Activated T-helper 1 cell treated with Interleukin-2 at 50 U/mL for 16 hours (primary cell): ENCODE measurements at places on chromosomes 16 and 17.

DNA sequence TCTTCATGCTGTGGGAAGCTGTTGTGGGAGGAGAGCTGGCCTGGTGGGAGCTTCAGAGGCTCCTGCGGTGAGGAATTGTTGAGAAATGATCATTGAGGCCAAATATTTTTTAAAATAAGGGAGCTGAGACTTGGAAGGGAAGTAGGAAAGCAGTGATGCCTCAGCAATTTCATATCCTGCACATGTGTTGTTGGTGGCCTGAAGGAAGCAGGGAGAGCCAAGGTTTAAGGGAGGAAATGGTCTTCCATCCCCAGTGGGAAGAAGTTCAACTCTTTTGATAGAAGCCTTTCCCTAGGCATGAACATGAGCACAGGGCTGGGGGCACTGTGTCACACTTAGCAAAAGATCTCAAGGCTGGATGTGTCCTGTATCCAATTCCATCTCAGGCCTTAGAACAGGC, at the start of gene CCL14:
Gene CCL14, minus strand, starts transcription at position 87 of the 400 bp plus-strand sequence. Its CDS starts 80 bp downstream, at position 7.
- DNase-seq: no peak

- DNase-seq: no peak
Measured at GRCh38 chr16:80259290-80259805, 281.4 kb upstream of the DYNLRB2 start.

- no peak for DNase-seq
Measured at GRCh38 chr16:11088074-11088730, 143.8 kb downstream of the CLEC16A start.

DNA sequence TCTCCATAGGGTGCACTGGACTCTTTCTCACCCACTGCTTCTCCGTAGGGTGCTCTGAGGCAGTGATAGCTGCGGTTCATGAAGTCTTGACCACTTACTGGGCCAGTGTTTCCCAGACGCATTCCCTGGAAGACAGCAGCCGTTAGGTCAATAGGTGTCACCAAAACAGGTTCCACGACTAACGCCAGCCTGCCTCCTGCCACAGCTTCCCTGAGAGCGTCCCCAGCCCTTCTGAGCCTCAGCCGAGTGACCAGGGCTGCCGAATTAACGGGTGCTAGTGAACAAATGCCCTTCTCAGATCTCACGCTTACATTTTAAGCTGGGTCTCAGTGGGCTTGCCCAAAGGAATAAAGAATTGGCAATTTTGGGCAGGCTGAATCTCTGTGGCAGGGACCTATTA, 188.7 kb upstream of the TNRC6C start:
- no peak for DNase-seq

GRCh38 chr17:35160354-35161201, 13.0 kb downstream of the UNC45B start:
- no peak for DNase-seq

GRCh38 chr16:84607694-84608093, 10.2 kb downstream of the COTL1 start:
- DNase-seq: no peak

GRCh38 chr16:79429381-79430190, 171.0 kb downstream of the MAF start:
- DNase-seq: no peak

DNA sequence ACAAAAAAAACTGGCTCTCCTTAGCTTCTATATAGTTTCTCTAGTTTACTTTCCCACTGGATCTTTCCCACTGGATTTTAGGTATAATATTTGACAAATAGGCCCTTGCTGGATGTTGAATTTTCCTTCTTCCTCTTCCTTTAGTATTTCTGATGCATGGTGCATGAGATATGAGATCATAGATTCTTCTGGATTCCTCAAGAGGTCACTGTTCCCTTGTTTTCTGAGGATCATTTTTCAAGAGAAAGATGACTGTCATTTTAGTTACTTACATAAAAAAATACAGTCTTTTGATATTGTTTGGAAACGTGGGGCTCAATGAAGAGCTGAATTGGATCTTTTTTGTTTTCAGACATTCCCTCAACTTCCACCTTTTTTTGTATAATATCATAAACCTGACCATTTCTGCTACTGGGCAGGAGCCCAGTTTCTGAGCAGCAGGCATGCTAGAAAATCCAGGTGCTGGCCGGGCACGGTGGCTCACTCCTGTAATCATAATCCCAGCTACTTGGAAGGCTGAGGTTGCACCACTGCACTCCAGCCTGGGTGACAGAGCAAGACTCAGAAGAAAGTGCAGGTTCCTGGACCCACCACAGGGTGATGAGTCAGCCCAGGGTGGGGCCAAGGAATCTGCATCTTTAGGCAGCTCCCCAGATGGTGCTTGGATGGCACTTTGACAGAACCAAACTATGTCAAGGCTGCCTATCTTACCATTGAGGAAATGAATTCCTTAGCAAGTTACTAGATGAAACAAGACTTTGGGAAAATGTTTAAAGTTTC, 70.3 kb downstream of the SDR42E1 start:
- DNase-seq: no peak

GRCh38 chr17:66435182-66435581, 132.8 kb downstream of the PRKCA start:
- DNase-seq: no peak

DNA sequence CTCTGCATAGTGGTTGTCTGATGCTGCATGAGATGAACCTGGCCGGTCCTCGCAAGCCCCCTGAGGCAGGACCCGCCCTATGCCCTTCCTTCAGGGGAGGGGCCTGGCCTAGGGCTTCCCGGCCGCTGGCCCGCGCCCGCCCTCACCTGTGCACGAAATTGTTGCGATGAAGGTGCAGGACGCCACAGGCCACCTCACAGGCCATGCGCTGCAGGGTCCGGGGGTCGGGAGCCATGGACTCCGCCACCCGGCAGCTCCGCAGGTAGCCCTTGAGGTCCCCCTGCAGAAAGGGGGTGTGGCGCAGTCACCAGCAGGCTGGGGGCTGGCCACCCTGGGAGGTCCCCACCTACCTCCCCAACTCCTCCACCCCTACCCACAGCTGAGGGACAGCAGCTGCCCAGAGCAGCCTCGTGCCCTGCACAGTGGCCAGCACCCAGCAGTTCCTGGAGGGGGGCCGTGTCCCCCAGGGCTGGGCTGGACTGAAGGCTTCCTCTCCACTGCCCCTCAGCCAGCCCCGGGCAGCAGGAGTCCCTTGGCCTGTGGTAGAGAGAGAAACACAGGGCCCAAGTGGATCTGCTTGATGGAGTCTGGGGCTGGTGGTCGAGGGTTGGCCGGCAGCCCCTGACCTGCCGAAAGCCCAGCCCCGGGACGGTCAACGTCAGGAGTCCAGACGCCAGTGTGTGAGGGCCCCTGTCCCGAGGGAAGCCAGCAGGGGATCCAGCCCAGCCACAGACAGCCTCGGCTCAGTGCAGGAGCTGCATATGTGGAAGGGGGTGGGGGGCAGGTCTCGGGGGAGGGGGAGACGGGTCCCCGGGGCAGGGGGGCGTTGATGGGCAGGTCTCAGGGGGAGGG, 38.8 kb upstream of the PVALEF start:
- DNase-seq: no peak

GRCh38 chr16:23392223-23392600, 60.8 kb downstream of the COG7 start:
- no peak for DNase-seq

- DNase-seq: no peak
Measured at GRCh38 chr16:79672524-79672923, 72.0 kb upstream of the MAF start.

DNA sequence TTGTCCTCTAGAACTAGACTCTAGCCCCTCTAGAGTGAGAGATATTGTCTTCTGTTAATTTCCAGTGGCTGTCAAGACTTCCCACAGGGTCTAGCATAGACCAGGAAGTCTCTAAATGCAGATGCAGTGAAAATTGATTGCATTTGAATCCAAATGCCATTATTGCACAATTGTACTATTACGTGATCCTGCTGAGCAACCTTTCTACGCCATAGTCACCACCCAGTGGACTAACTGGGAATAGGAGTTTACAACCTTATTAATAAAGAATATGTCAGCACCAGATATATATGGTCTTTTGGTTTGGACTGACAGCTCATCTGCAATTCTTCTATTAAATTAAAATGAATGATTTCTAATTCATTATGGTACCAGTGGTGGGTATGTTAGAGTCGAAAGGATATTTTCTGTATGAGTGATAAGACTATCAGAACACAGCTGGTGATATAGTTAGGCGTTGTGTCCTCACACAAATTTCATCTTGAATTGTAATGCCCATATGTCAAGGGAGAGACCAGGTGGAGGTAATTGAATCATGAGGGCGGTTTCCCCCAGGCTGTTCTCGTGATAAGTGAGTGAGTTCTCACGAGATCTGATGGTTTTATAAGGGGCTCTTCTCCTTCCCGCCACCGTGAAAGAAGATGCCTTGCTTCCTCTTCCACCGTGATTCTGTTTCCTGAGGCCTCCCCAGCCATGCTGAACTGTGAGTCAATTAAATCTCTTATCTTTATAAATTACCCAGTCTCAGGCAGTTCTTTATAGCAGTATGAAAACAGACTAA, 138.9 kb upstream of the CA10 start:
- DNase-seq: no peak

DNA sequence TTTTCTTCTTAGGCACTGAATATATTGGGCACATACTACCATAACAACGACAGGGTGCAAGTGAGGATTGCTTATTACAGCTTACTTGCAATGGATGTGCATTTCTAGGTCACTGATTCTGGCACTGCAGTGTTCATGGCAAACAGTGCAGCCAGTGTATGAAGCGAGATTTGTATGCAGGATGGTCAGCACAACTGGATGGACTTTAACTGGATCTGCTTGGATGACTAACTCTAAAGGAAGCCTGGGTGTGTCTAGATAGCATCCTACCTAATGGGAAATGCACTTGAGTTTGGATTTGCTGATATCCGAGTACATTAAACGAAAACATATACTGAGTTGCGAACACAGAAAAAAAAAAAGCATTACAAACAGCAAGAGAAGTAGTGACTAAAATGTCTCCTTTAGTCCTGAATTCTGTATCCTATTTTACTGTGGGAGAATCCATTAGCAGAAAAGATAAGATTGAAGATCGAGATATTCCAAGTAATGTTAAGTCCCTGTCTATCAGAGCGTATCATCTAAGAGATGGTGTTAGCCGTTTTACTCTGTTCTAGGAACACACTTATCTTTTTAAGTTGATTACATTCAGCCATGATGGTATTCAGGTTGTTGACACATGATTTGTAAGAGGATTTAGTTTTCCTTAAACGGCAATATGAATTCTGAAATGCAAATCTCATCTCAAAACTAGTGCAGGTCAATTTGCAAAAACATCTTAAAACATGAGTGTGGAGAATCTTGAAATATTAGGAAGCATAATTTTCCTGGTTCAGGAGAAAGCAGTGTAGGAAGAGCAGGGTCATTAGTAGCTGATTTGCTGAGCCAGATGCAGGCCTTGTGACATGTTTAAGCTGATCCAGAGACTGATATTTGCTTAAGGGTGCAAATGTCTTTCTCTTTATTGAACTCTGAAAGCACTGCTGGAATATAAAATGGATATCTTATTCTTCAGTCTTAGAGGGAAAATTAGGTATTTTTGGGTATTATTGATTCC, 142.6 kb upstream of the CPHXL start:
- no peak for DNase-seq

DNA sequence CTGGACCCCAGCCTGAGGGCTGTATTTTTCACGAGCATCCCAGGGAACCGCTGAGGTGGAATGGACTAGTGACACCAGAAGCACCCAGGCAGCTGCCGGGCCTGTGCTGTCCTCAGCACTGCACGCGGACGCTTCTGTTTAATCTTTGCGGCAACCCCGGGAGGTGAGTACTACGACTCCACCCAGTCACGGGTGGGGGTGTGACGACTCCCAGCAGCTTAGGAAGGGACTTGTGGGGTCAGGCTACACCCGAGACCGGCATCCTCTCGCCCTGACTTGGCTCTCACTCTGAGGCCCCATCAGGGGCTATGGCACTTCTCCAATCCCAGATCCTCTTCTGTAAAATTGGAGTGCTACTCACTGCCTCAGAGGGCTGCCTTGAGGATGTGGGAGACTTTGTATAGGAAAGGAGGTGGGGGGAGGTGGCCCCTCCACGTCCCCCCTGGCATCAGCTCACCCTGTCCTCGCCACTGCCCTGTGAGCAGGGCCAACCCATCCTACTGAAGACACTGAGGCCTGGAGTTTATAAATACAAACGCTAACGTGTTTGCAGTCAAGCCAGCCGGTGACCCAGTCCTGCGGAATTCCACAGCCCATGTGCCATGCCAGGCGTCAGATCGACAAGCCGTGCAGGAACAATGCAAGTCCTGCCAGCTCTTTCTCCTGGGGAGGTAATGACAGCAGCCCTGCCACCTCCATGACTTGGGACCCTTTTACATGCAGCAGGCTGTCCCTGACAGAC, 44.4 kb downstream of the PPL start:
- no peak for DNase-seq

DNA sequence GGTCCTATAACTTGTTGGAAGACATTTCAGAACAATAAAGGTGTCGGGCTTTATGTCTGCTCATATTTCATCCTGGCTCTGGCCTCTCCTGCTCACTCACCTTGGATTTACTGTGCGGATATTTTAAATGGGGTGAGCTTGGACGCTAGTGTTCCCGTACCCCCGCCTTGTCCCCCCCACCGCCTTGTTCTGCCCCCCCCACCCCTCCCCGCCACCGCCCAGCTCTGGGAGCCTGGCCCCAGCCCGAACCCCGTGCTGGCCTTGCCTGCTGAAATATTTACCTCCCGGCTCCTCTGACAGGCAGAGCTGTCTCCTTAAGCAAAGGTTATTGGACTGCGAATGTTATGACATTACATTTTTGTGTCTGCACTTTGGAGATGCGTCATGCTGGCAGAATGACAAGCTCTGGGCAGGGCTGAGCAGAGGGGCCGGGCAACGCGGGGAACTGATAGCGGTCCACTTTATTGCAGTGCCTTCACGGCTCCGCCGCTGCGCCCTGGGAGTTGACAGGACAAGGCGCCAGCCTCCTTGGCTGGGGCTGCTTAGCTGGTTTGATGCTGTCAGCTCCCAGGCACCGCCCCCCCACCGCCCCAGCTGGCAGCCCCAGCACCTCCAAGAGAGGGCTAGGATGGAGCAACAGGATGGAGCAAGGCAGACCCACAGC, 222.5 kb upstream of the GSE1 start:
- no peak for DNase-seq

DNA sequence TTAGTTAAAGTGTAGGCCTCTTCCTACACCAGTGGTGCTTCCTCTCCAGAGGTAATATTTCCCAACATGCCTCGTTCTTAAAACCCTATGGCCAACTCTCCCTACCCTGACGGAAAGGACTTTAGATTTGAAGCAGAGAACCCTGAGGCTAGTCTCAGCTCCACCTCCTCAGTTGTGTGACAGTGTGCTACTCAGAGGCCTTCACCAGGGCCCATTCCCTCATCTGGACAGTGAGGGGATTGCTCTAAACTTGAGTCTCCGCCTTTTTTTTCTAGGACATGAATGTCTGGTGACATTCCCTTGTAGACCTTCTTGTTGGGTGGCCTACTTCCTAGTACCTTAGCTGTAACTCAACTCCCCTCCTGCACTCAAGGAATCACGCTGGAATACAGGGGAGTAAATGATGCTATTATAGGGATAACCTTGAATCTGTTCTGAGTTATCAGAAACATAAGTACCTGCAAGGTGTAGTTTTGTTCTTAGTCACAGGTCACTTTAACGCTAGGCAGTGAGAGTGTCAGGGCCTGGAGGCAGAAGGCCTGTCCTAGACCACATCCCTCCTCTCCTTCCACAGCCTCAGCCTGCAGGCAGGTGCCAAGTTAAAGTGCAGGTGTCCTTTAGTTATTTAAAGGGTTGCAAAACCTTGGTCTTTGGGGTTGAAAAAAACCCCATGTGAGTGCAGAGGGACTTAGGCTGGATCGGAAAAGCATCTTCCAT, 26.9 kb downstream of the LDHD start:
- DNase-seq: no peak

GRCh38 chr17:42389899-42390298, 1.7 kb upstream of the STAT3 start:
- DNase-seq: no peak

GRCh38 chr17:42857389-42857788, 6.4 kb downstream of the AOC3 start:
- DNase-seq: no peak
